ENCODE measurements at places on chromosomes 12 and 14.

DNA sequence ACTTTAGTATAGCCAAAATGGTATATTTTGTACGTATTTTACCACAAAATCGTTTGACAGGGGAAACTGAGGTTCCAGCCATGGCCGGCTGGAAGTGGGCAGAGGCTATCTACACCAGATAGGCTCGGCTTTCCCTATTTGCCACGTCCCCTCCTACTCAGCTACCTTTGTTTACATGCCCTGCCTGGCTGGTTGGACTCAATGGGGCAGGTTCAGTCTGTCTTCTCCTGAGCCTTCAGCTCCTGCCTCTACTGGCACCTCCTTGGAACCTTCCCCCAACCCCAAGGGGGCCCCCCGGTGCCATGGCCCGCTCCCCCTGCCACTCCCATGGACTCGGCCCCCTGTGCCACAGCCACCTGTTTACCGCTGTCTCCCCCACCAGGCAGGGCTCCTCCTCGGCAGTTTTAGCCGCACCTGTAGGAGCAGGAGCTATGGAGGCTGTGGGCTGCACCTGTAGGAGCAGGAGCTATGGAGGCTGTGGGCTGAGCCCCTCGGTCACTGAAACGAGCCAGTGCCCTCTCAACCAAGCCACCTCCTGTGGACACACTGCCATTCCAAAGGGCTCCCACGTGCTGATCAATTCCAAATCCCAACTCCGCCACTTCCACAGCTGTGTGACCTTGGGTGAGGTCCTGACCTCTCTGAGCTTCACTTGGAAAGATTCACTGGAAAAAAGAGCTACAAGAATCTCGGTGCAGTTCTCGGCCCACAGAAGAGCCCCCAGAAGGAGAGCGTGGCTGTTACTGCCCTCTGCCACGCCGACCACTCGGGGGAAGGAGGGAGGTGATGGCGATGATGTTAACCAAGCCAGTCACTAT, 62.2 kb downstream of the NCOR2 start:
- no peak for DNase-seq

- no peak for DNase-seq
These were observed 14.0 kb upstream of the RABGGTA start for GRCh38 chr14:24285351-24285750.

GRCh38 chr12:117100851-117101673, 1.8 kb upstream of the TESC start:
- no peak for DNase-seq

DNA sequence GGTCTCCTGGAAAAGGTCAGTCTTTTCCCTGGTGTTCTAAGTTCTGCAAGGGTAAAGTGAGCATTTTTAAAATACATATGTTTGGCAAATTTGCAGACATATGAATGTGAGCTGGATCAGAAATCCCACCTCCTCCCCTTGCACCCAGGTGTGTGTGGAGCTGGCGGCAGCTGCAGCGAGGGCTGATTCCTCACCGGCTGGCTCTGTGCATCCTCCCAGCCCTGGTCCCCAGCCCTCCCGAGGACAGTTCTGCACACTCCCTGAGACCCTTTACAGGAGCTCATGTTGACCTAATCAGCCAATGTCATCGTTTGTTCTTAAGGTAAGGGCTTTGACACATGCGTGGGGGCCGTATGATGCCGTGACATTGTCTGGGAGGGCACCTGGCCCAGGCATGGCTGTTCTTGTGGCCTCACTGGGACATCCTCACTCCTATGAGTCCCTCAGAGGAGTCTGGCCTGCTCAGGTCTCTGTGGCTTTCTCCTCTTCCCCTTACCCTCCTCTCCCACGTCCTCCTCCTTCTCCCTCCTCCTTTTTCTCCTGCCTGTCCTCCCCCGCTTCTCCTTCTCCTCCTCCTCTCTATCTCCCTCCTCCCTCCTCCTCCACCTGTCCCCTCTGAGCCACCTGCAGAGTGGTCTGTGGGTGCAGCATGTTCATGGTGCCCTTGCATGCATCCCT, 289.2 kb upstream of the SFSWAP start:
- no peak for DNase-seq

DNA sequence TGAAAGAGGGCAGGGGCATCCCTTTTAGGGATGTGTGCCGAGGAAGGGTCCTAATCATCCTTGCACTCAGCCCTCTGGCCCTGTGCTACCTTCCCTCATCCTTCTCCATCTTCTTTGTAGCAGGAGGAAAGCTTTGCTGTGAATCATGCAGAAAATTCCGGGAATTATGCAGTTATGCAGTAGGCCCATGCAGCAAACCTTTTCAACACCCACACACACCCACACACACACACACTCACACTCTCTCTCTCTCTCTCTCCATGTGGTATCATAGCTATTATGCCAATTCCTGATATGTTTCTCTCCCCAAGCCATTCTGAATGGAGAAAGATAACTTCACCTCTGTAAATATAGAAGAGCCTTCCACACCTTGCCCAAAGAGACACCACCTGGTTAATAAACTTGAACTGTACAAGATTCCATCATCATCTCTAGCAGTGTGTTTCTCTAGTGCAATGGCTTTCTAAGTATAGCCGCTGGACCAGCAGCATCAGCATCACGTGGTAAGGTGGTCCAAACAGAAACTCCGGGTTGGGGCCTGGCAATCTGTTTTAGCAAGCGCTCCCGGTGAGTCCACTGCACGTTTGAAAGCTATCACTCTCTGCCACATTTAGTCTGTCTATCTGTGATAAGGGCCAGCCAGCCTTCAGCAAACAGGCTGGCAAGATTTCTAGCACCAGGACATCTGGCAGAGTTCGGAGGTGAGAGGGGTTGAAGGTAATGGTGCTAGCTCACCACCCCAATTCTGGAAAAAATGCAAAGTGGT, 57.6 kb downstream of the MDM2 start:
- DNase-seq, result no peak

GRCh38 chr14:102304611-102305506, at the start of gene MOK:
Gene MOK, minus strand, starts transcription at chr14:102305164. Its CDS starts 196 bp downstream, at chr14:102304968.
- peak; percentile 98 for DNase-seq

DNA sequence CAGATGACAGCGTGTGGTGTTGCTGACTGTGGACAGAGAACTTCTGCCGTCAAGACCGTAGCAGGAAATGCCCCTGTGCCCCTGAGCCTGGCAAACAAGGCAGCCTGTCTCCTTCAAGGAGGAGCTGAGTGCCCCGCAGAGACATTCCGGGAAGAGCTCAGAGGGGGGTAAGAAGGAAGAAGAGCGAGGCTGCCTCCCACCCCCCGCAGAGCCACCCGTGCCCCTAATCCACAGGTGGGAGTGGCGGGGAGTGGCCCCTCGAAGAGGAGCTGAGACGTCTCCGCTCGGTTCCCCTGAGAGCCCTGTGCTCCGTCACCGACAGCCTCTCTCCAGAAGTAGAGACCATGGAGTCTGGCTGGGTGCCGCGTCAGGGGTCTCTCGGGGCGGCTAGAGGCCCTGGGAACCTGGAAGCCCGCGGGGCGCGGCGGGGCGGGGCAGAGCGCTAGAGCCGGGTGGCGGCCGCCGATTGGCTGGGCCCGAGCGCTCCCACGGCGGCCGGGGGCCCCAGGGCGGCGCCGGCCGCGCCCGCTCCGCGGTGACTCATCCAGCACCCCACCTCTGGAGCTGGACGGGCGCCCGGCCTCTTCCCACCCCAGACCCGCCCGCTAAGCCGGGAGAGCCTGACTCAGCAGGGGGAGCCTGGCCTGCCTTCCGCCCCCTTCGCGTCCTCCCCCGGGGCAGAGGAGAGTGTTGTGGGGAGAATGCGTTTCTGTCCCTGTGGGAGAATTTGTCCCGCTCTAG, 25.2 kb upstream of the KRT78 start:
- peak; percentile 53 for DNase-seq

GRCh38 chr14:91778217-91778616, 46.3 kb upstream of the CATSPERB start:
- DNase-seq, result no peak

DNA sequence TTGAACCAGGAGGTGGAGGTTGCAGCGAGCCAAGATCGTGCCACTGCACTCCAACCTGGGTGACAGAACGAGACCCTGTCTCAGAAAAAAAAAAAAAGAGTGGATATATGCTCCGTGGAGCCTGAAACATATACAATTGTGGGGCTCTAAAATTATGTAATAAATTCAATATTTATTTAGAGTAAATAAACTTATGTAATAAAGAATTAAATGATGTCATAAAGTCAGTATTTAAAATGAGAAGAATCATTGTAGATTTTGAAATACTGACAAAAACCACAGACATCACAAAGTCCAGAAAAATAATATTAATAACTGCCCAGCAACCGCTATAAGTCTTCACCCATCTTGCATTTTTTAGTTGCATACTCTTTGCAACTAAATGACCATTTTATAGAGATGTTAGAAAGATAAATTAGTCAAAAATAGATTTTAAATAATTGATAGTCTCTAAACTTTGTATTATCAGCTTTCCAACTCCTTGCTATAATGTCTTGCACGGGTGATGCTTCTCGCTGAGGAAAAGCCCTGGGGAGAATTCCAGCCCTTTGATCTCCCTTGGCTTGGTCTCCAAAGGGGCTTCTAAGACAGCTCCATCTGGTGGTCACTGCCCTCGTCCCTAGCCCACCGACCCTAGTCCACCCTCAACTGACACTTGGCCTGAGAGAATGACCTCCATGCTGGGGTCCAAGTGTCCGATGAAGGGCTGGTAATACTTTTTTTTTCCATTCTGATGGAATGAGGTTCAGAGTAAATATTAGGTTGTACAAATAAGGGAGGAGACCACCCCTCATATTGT, 7.9 kb upstream of the TMBIM6 start:
- no peak for DNase-seq

- DNase-seq, result no peak
These were observed 734 bp downstream of the COX6A1 start for GRCh38 chr12:120438495-120439198.

DNA sequence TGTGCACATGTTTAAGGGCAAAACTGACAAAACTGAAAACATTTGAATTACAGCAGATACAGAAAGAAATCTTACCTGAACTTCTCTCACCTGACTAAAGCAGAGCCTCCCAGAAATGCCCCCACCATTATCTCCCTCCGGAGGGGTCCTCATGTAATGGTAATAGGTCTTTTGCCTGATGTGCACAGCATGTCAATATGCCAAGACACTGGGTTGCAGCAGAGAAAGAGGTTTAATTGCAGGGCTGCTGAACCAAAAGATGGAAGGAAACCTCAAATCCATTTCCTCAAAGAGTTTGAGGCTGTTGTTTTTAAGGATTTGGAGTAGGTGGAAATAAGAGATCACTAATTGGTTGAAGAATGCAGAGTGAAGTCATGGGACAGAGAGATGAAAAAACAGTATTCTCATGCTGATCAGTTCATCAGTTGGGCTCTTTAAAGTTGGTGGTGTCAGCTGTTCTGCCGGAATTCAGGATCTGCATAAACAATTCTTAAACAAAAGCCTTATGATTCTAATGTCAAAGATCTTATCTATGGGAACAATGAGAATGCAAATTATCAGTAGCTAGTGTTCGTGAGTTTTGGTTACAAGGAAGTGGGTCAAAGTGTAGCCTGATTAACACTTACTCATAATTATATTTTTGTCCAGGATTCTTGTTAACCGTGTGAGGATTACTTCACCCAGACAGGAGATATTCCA, 18.2 kb downstream of the ANG start:
- DNase-seq, result no peak

DNA sequence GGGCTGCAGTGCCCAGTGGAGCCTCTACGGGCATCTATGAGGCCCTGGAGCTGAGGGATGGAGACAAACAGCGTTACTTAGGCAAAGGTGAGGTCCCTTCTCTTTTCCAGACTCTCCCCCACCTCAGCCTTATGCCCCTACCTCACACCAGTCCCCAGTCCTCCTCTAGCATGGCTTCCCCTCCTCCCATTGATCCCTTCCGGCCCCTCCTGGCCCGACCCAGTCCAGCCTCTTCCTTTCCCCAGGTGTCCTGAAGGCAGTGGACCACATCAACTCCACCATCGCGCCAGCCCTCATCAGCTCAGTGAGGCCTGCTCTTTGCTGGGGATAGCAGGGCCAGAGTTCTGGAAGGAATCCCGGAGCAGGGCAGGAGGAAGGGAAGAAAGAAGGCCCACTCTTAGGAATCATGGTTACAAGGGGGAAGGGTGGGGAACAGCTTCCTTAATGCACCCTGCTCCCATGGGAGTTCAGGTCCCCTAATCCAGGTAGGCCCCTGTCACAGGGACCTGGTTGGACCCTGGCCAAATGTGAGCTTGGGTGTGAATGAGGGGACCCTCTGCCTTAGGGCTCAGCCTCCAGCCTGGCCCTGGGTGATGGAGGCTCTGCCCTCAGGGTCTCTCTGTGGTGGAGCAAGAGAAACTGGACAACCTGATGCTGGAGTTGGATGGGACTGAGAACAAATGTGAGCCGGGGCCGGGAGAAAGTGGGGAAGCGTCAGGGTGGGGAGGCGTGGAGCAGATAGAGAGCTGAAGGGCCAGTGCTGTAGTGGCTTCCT, 2.2 kb downstream of the ENO2 start:
- DNase-seq, result no peak

GRCh38 chr14:76977793-76978720, 50.5 kb downstream of the IRF2BPL start:
- peak; percentile 86 for DNase-seq

- DNase-seq, result no peak
These were observed 11.8 kb upstream of the KSR2 start for GRCh38 chr12:117980616-117981015.

DNA sequence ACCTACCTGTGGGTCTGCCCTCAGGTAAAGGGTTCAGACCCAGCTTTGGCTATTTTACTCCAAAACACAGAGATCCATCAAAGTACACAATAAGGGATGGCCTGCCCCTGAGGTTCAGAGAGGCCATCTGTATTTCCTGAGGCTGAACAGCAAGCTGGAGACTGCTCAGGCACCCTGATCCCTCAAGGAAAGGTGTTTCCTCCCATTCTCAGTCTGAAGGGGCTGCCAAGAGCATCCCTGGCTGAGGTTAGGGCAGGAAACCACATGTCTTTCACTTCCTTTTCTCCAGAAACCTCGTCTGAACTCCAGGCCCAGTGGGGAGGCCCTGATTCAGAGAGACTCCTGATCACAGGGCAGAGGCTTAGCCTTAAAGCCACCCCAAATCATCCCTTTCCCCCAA, 1.5 kb downstream of the RILPL1 start:
- peak; percentile 28 for DNase-seq

DNA sequence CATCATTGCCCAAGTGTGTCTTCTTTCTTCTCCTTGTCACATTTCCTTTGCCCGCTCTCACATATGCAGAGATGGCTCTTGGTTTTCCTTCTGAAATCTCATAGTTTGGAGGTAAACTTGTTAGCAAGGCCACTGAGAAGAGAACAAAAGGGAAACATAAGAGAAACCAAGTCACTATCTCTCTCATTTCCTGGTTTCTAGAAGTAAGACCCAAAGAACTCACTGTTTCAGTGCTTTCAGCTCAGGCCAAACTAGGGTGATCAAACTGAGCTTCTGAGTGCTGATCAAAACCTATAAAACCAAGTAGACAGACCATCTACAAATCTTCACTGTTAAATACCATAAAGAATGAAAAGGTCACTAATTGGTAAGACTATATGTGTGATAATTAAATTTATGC, 275.4 kb upstream of the BTG1 start:
- no peak for DNase-seq
